ENCODE measurements at places on chromosomes 2 and 18.
A peak's percentile ranks its signal among the peaks of the same experiment; 100 is the strongest.

DNA sequence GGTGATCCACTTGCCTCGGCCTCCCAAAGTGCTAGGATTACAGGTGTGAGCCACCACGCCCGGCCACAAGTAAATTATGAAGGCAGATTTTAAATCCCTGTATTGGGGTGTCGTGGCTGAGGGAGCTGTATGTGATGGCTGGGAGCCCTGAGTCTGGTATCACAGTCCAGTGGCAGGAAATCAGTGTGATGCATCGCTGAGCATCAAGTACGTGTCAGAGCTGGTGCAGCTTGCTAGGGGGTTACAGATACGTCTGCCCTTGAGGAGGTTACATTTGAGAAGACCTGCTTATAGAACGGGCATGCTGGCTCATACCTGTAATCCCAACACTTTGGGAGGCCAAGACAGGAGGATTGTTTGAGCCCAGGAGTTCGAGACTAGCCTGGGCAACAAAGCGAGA, 4.3 kb downstream of the ENOSF1 start:
- DNase-seq: no peak

DNA sequence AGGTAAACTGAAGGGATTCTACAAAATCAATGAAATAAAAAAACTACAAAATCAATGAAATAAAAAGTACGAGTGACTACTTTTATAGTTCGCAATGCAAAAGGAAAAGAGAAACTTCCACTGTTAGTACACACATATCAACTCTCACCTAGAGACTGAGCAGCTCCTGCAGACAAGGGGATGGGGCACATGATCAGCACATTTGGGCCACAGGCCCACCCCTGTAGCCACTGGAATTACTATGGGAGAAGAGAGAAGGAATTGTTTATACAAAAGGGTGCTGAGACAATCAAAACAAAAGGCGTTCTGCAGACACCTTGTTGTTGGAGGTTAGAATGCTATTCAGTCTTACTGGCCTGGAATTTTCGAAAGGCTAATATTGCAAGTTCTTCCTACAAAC, 34.7 kb upstream of the CD226 start:
- DNase-seq: no peak

GRCh38 chr2:170189757-170190156, 11.8 kb downstream of the MYO3B start:
- no peak for DNase-seq

- no peak for DNase-seq
These were observed 52.4 kb upstream of the B3GNT7 start for GRCh38 chr2:231343006-231343710.

- DNase-seq: no peak
These were observed 2.7 kb upstream of the IL1R1 start for GRCh38 chr2:102139851-102140250.

GRCh38 chr2:128399690-128400291, 81.1 kb upstream of the HS6ST1 start:
- DNase-seq: no peak

DNA sequence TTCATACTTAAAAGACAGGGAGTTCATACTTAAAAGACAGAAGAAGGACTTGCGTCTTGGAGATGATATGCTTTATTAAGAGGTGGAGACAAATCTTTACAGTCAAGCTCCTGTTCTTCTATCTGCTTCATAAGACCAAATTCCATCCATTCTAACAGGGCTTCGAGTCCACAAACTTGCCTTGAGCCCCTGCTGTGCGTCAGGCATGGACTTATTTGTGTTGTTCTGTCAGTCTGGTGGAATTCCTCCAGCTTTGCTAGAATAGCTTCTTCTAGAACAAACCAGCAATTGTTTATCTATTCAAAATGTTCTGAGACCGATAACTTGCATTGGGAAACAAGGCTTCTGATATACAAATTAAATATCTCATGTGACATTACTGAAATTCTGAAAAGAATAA, 73.9 kb upstream of the SOX11 start:
- no peak for DNase-seq

DNA sequence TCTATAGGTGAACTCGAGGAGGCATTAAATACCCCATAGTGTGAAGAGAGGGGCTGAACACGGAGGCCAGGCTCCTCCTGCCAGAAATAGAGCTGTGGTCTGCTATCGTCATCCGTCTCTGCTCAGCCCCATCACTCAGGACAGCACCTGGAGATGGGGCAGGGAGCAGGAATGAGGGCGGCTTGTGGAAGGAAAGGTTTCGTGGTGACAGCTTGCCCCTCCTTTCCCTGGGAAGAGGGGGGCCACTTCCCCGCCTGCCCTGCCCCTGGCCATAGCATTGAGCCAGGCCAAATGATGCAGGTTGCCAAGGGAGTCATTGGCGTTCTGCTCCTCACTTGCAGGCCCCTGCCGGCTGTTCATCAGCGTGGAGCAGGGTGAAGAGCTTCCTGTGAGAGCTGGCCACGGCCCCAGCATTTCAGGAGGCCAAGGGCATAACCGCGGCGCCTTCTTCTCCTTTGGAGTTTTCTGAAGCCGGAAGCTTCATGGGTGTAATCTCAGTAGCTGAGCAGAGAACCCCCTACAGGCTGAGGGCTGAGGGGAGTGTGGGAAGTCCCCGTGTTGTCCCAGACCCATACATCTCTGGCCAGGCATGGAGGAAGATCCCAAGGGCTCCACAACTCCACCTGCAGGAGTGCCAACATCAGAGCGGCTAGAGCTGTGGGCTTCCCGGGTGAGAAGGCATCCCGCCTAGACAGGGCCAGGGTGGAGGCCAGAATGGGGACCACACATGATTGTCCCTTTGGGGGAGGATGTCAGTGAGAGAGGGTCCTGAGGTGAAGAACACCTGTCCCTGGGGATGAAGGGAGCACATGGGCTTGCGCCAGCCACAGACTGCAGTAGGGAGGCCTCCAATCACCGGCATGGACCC, 112.5 kb upstream of the GLI2 start:
- DNase-seq: no peak

GRCh38 chr2:214889301-214889700, 79.8 kb upstream of the BARD1 start:
- DNase-seq: no peak

DNA sequence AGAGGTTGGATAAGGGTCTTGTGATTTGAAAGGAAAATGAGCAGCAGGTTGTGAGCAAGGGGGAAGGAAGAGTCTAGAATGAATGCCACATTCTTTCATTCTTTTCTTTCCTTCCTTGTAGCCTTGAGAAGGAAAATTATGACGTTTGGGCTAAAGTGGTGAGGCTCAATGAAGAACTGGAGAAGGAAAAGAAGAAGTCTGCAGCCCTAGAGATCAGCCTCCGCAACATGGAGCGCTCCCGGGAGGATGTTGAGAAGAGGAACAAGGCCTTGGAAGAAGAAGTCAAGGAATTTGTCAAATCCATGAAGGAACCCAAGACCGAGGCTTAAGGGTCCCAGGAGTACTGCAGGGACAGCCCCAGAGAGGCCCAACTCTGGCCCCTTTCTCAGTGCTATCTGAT, 45.3 kb downstream of the BMP10 start:
- no peak for DNase-seq

DNA sequence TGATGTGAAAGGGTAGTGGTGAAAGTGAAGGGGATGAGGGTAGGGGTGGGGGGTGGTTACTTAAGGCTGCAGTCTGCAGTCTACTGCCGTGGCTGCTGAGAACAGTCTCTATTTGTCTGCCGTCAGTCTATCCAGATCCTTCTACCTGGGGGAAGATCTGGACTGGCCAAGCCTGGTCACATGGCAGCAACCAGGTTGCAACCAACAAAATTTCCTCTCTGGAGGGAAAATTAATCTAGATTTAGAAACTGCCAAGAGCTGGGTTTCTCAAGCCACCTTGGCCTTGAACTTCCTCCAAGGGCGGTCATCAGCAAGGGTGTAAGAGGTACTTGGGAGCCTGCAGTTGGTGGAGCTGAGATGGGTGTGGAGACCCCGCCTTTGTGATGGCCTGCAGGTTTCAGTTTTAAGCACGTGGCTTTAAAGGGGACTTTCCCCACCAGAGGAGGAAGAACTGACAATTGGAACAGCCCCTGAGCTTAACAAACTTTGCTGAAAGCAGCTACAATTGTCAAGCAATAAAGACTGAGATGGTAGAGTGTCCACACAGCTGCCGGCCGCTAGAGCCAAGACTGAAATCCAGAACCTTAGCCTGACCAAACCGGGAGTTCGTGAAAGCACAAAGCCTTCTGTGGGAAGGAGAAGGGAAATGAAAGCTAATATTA, 31.4 kb upstream of the KCMF1 start:
- DNase-seq: peak; percentile 54

DNA sequence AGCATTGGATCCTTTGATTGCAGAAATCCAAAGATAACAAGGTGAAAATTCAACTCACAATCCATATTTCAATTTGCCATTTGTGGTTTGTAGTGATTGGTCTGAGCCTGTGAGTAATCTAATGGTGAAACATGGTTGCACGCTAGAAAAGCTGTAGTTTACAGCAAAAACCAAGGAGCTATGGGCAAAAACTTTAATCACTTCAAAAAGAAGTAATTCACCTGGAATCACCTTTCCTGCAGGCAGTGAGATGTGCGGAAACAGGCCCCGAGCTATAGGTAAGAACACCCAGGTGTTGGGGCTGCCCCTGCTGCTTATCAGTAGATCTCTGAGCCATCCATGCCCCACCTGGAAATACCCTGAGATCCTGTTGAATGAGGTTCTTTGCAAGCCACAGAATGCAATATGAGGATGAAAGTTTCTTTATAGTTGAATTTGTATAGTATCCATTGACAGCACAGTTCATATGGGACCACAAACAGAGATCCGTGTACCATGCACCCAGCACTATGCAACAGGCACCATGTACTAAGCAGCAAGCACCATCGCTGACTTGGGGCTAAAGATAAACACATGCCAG, 208.2 kb downstream of the SPP2 start:
- DNase-seq: peak; percentile 66

GRCh38 chr2:107215401-107216350, 329.7 kb upstream of the ST6GAL2 start:
- no peak for DNase-seq

- no peak for DNase-seq
These were observed 36.8 kb upstream of the VPS54 start for GRCh38 chr2:64056021-64056420.

DNA sequence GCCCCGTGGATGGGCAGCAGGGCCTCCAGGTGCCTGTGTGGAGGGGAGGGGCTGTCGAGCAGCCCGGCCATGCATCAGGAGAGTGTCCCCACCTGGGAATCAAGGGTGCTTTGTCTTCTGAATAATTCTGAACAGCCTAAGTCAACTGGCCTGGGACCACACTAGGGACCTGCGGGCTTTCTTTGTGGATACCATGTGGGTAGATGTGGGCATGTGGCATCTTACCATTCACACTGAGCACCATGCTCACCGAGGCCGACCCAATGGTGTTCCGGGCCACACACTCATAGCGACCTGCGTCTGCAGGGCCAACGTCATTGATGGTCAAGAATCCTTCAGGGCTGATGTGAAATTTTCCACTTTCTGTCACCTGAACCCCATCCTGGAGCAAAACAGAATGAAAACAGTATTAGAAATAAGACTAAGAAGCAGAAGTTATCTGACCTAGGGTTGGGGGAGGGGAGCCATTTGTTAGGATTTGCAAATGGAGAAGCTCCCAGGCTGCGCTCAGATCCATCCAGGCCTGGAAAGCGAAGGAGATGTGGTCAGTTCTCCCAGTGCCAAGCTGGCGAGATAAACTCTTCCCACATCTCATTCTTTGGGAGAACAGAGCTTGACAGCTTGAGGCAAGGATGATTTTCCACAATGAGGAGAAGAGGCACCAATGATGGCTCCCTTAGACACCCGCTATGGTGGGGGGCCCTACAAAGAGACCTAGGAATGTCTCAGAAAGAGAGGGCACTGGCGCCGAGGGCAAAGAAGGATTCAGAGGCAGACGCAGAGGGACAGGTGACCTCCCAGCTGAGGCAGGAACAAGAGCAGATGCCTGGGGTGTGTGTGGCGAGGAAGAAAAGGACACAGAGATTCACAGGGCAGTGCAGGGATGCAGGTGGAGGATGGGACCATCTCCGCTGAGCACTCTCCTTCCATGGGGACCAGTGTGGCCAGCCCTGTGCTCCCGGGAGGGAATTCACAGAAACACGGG, 83.4 kb downstream of the PXDN start:
- no peak for DNase-seq

DNA sequence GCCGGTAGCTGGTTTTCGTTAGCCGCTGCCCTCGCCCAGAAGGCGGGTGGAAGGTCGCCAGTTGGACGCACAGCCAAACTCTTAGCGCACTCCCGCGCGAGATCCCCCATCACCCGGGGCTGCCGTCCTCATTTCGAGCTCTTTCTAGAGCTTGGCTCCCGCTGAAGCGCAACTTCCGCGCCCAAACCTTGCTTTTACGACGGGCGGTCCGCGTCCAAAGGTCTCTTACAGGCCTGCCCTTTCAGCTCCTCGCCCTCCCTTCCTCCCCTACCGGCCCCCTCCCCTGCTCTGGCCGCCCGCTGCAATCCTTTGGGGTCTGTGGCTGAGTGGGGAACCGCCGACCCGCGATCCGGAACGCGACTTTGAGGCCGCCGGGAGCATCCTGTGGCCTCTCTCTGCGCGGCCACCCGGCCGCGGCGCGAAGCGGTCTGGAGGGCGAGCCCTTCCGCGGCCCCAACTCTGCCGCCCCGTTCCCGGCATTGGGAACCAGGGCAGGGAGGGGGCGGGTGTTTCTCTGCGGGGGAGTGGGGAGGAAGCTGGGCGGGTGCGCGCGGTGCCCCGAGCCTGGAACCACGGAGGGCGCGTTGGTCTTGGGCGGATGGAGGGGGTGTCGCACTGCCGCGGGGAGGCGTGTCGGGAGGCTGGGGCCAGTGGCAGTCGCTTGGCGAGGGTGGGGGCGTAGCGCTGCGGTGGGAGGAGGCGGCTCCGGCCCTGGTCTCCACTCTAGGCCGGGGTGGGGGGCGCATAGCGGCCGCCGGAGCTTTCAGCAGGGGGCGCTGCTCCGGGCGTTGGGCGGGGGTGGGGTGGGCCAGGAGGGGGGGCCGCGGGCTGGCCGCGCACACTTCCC, at the start of gene GDF7:
Gene GDF7 (plus strand): TSS at position 841 of the 847 bp plus-strand sequence. CDS start 96 bp downstream, outside the sequence.
- no peak for DNase-seq

- no peak for DNase-seq
These were observed 65.2 kb downstream of the BCL11A start for GRCh38 chr2:60488291-60488690.

DNA sequence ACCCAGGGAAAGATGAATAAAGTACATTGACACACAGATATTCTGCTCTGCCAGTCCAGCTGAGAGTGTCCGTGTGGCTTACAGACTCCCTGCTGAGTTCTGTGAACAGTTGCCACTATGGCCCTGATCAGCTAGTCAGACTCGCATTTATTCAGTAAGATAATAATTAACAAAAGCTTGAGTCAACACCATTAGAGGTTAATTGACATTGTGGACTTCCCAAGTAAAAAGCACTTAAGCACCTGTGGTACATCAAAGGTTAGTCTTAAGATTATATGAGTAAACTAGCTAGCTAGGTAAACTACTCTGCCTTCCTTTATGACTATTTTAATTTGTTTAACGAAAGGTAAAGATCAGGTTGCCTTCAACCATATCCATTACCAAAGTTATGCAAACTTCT, 33.7 kb downstream of the ANKRD30B start:
- DNase-seq: no peak

DNA sequence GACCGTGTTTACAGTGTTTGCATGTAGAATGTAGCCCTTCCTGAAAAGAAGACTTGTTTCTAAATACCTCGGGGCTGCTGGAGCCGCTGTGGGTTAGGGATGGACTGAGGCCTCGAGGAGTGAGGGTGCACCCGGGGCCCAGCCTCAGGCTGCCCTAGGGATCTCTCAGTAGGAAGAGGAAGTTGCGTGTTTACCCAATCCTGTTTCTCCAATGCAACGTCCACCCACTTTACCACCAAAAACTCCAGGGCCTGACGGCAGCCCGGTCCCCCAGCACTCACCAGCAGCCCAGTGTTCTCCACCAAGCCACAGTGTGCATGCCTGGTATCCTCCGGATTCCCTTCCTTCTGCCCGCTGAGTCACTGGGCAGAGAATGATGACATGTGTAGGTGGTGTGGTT, 255.8 kb downstream of the GLI2 start:
- no peak for DNase-seq

Data from Calu3 (cell line).